ENCODE measurements at places on chromosomes 4 and X.
A peak's percentile ranks its signal among the peaks of the same experiment; 100 is the strongest.

- DNase-seq: peak; percentile 26
These were observed 1.9 kb upstream of the CITED1 start for GRCh38 chrX:72307646-72308051.

DNA sequence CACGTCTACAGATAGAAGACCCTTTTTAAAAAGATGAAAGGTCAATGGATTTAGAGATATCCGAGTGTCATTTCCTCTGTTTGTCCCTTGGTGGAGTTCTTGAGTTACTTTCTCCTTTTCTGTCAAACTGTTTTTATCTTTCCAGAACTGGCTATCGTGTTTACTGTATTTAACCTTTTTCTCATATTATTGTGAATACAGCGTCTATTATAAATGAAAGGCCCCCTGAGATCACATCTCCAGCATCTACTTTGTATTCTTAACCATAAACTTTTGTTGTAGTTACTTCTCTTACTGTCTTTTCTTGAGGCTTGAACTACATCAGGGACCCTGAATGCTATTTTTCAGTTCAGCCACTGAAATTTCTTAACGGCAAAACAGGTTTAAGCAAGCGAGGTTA lies 4.0 kb upstream of the PCDH7 start:
- no peak for DNase-seq

DNA sequence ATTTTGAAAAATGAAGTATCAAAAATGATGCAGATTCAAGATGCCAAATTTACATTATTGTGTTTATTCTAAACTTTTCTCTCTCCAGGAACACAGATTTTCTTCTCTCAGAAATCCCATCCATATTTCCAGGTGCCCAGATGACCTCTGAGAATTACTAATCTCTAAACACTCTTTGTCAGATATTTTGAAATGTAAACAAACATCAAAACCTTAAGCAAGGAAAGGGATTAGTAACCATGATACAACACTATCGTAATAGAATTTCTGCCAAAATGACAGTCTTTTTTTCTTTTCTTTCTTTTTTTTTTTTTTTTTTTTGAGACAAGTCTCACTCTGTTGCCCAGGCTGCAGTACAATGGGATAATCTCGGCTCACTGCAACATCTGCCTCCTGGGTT lies 76.7 kb downstream of the PDS5A start:
- no peak for DNase-seq

GRCh38 chr4:150720973-150721518 lies 139.1 kb downstream of the MAB21L2 start:
- no peak for DNase-seq

DNA sequence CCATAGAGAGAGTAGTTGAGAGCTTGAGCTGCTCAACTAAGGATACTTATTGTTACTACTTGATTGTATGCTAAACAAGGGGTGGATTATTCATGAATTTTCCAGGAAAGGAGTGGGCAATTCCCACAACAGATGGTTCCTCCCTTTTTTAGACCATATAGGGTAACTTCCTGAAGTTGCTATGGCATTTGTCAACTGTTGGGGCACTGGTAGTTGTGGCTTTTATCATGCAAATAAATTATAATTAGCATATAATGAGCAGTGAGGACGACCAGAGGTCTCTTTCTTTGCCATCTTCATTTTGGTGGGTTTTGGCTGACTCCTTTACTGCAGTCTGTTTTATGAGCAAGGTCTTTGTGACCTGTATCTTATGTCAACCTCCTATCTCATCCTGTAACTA lies 1403.5 kb upstream of the PABPC4L start:
- DNase-seq: no peak

- no peak for DNase-seq
These were observed 5.7 kb upstream of the MPC1L start for GRCh38 chrX:40617566-40617965.

DNA sequence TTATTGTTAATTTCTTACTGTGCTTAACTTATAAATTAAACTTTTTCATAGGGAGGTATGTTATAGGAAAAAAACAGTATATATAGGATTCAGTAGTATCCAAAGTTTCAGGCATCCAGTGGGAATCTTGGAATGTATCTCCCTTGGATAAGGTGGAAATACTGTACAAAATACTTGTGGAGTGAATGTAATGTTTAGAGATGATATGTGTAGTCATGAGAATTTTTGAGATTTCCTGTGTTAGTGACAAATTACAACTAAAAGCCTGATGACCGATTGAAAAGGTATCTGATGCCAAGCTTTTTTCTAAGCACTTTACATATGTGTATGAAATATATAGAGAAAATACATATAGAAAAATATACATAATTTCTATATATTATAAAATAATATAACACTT lies 69.2 kb downstream of the STK32B start:
- no peak for DNase-seq

- DNase-seq: no peak
These were observed 917 bp downstream of the PCDH18 start for GRCh38 chr4:137531168-137531985.

All from B cell (primary cell).